Fibroblast of villous mesenchyme (primary cell): ENCODE measurements at places on chromosomes 12 and 14. TPM values are rescaled to one million over a fixed set of nuclear protein-coding genes. Genes with fewer than 3 reads are reported as not detected.

- no peak for DNase-seq
Measured at GRCh38 chr12:62258941-62259630, 1.1 kb upstream of the USP15 start.

- DNase-seq = peak; percentile 76
Measured at GRCh38 chr12:89016970-89017778, 335.1 kb downstream of the DUSP6 start.

DNA sequence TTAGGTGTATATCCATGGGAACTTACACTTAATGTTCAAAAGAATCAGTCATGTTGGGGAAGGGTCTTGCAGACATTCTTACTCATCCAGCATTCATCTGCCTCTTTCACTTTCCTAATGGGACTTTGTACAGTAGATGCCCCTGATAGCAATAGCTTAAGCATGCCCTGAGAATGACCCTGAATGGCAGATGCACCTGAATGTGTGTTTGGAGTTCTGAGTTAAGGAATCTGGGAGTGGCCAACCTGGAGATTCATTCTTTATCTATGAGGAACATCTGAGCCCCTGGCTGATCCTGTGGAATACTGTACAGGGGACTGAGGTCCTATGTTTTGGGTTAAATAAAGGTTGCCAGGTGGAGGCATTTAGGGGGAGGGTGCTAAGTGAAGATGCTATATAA lies 71.3 kb upstream of the MANSC4 start:
- no peak for DNase-seq

MRPS35 gene
- 42.2 and 55.7 TPM in 2 replicates for total RNA-seq

GRCh38 chr12:106214571-106214970 lies 33.2 kb downstream of the CKAP4 start:
- DNase-seq = no peak

- no peak for DNase-seq
Measured at GRCh38 chr14:60309867-60310552, 61.0 kb downstream of the PPM1A start.

PLCZ1 gene
- not detected in 2 replicates for total RNA-seq

GRCh38 chr14:92143309-92143708 lies 21.5 kb downstream of the CPSF2 start:
- no peak for DNase-seq

SLC5A8 gene
- total RNA-seq = not detected in 2 replicates

GRCh38 chr12:16385782-16386646 lies 38.6 kb downstream of the MGST1 start:
- peak; percentile 74 for DNase-seq

CRACR2A gene
- total RNA-seq = 9.5 and 15.5 TPM in 2 replicates

GRCh38 chr12:104964167-104964855 lies 6.2 kb upstream of the SLC41A2 start:
- DNase-seq = no peak

DNA sequence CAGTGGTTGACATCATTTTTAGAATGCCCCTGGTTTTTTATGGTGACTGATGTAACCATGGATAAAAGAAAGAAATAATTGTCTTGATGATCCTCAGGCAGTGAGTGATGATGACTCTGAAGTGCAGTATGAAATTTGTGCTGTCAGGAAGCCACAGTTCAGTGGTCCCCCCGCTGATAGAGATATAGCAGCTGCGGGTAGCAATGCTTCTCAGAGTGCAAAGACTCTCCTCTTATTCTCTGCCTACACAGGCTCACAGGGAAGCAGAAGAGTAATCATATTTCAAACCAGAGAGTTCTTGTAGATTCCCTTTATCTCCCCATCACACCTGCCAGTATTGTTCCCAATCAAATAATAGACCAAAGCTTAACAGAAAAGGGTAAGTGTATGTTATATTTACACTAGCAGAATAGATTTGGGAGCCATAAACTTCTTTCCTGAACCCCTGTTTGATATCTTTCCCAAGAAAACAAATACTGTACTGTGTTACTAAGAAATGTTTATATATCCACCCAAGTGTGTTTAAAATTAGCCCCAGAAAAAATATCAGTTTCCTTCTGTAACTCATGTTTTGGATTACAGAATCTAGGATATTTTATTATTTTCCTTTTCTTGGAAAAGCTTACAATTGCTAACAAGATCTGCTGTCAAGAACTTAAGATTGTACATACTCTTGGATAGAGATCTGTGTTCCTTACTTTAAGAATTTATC lies 1817.4 kb upstream of the FLRT2 start:
- no peak for DNase-seq

GRCh38 chr12:12788675-12789368 lies 3.4 kb downstream of the APOLD1 start:
- DNase-seq = peak; percentile 81

DNA sequence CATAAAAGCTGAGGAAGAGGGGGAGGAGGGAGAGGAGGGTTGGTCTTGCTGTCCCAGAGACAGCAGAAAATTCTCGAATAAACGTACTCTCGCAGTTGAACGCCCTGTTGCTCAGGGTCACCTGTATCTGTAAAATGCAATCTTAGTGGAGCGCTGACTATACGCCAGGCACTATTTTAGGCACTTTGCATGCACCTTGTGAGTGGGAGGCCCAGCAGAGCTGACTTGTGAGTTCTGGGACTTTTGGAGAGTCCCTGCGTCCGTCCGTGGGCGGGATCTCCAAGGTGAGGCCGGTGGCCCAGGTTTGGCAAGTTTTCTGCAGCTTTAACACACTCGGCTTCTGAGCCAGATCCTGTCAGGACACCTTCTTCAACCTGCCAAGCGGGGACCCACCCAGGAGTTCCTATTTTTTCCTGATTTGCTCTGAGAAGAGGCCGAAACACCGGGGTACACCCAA lies 32.5 kb upstream of the PLEKHG6 start:
- no peak for DNase-seq

TMEM132C gene
- not detected in 2 replicates for total RNA-seq

GPR137C gene
- total RNA-seq = 0.32 and 0.43 TPM in 2 replicates

DNA sequence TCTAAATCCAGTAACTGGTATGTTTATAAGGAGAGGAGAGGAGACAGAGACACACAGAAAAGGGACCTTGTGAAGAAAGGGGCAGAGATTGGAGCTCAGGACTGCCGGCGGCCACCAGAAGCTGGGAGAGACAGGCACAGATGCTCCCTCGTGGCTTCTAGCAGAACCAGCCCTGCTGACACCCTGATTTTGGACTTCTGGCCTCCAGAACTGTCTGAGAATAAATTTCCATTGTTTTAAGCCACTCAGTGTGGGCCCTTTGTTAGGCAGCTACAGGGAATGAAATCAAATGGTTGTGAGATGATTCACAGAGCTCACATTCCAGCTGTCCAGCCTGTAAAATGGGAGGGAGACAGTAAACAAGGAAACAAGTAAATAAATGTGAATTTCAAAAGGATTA lies 47.6 kb downstream of the TMEM132C start:
- DNase-seq = no peak

DNA sequence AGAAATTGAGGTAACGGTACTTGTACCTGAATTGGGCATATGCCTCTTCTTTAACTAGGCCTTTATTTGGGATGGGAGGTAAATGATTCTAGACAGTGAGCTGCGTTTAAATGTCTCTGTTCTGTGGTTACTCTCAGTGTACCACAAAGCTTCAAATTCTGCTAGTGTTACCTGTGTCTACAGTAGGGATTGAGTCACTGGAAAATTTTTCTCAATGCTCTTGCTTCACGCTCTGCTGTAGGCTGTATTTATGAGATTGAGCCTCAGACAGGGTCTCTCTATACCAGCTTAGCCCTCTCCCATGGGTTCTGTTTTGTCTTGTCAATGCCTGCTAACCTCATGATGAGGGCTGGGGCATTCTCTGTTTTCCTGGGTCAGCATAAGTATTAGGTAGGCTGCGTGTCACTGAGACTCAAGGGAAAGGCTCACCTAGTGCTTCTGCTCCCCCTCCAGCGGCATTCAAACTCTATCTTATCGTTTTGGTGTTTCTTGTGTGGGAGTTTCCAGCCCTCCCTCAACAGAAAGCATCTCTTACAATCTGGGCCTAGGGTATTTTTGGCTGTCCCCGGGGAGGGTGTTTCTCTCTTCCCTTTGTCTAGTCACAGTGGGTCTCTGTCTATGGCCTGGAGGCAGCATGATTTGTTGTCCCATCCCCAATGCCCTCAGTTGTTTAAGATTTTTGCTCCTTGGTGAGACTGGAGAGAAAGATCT lies 285.8 kb downstream of the ADGRD1 start:
- DNase-seq = no peak

- peak; percentile 73 for DNase-seq
Measured at GRCh38 chr14:54627540-54628363, 60.8 kb downstream of the SAMD4A start.

DNA sequence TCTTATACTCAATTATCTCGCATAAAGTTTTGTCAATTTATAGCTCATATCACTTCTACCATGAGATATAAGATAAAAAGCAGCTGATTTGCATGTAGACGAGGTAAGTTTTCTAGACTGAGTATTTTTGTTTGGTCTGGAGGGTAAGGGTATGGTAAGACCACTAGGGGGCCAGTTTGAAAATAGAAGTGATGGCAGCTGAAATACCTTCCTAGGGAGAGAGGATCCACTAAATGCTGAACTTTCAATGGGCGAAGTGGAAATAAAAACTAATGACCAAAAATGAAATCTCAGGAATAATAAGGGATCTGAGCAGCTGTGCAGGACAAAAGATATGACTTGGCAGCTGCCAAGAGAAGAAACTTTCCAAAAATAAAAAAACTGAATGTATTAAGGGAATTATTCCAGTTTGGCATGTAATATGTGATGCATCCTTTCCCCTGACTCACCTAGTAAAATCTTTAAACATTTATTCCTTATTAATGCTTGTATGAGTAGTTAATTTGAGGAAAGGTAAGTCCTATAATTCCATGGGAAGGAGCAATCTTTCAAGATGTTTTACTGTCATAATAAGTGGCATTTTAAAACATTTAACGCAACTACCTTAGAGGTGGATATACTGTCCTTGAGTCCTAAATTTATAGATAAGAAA lies 754.5 kb downstream of the C12orf50 start:
- DNase-seq = peak; percentile 4

VWF gene
- total RNA-seq = under 0.01 and 0.32 TPM in 2 replicates

- DNase-seq = no peak
Measured at GRCh38 chr12:50633955-50634354, 129.2 kb downstream of the DIP2B start.

DNA sequence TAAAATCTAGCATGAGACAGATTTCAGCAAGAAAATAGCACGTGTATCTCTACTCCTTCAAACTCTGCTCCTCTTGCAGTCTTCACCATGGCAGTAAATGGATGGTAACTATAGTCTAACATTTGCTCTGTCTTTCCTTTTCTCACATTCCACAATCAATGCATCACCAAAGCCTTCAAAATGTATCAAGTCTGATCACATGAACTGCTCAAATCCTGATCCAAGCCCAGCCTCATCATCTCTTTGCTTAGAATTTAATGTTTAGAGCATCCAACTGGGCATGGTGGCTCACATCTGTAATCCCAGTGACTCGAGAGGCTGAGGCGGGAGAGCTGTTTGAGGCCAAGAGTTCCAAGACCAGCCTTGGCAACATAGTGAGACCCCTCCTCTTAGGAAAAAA lies 45.9 kb downstream of the CDK17 start:
- DNase-seq = no peak

DNA sequence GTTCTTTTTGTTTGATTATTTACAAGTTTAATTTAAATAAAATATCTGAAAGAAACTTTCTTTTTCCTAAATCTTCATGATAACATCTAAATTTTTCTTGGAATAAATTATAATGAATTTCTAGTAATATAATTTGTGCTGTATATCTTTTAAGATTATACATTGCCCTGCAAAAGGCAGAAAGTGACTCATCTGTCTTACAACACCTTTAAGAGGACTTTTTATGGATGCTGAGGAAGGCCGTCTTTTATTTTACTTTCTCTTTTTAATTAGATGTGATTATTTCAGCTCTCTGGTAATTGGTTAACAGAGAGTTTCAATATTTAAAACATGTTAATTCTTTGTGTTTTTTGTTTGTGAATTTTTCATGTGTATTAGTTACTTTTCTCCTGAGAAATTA lies 598.4 kb downstream of the RPL10L start:
- DNase-seq = peak; percentile 3

CLEC1B gene
- under 0.01 TPM in 1 of 2 replicates, not detected in the other for total RNA-seq

DNA sequence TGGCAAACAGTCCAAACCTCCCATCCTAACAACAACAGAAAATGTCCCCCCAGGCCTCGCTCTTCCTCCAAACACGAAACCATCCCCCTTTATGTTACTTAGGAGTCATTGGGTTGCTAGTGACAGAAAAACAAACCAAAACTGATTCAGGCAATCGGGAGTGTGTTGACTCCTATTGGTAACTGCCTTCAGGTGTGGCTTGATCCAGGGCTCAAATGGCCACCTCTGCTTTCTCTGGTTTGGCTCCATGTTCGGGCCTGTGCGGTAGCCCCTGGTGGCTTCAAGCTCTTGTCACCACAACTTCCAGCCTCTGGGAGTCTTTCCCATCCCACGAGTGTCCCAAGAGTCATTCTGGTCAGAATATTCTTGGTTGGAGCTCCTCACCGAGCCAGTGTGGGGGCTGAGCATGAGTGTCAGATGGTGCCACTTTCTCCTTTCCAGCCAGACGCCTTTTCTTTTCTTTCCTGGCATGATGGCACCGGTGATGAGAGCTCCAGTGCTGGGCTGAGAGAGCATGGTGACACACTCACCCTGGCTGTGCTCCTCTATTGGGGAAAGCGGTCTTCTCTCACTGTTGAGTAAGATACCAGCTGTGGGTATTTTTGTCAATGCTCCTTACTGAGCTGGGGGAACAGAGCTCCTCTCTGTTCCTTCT lies 38.6 kb downstream of the NOC4L start:
- no peak for DNase-seq

NTF3 gene
- 2.2 and 7.4 TPM in 2 replicates for total RNA-seq

RASAL1 gene
- not detected in 2 replicates for total RNA-seq

VDR gene
- total RNA-seq = 8.2 and 18.4 TPM in 2 replicates

- no peak for DNase-seq
Measured at GRCh38 chr14:36515896-36516718, 3.9 kb downstream of the NKX2-1 start.

DNA sequence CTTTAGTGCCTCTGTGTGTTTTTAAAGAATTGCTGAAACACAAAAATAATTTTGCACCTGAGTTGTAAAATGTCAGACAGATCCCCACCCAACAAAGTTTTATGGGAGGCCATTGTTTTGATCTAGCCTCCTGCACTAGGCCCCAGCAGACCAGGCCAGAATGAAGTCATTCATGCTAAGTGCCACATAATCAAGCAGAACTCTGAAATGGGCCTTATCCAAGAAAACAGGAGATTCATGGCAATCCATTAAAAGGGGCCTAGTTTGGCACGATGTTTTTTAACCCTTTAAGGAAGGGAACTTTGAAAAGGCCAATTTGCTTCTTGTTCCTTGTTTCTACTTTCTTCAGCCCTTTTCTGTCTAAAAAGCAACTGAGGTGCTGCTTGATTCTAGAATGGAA lies 260.9 kb downstream of the ITPR2 start:
- no peak for DNase-seq

DNA sequence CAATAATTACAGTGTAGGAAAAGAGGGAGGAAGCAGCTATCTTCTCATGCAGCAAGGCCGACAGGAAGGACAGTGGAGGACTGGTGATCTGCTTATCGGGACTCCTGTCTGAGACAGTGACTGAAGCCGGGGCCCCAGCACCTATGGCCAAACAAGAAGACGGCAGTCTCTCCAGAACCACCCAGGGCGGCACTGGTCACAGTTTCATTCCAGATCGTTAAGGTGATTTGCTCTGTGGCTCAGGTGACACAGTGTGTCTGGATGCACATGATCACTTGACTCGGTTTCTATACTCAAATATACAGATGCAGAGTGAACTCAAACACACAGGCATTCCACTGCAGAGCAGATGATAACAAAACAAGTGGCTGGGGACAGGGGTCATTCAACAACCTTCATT lies 52.1 kb upstream of the CORO1C start:
- DNase-seq = no peak

NEUROD4 gene
- not detected in 2 replicates for total RNA-seq
